ENCODE measurements at places on chromosomes 16 and 17. TPM values are rescaled to one million over a fixed set of nuclear protein-coding genes. Genes with fewer than 3 reads are reported as not detected.

The HP gene
- 4.1 TPM for total RNA-seq

The MRM1 gene
- total RNA-seq: 3.1 TPM

The BRIP1 gene
- 7.5 TPM for total RNA-seq

The GRIN2A gene
- 18.5 TPM for total RNA-seq

The NUFIP2 gene
- total RNA-seq: 53.2 TPM

The ZG16 gene
- total RNA-seq: not detected

The VEZF1 gene
- total RNA-seq: 93.3 TPM

The AANAT gene
- not detected for total RNA-seq

The ATP6V0A1 gene
- total RNA-seq: 330 TPM

The UNK gene
- 83.6 TPM for total RNA-seq

The RAMP2 gene
- total RNA-seq: 9.1 TPM

The CFAP119 gene
- total RNA-seq: 5.3 TPM

The ANKFN1 gene
- total RNA-seq: 7.5 TPM

The NCBP3 gene
- 60.7 TPM for total RNA-seq

The DNAH9 gene
- 3.4 TPM for total RNA-seq

The SLFN14 gene
- 0.31 TPM for total RNA-seq

The ZNF385C gene
- total RNA-seq: 0.31 TPM

The PKMYT1 gene
- 5.9 TPM for total RNA-seq

The SOST gene
- not detected for total RNA-seq

The LIMD2 gene
- 31.6 TPM for total RNA-seq

The TAC4 gene
- total RNA-seq: not detected
